RWPE2 (cell line): ENCODE measurements at places on chromosomes 2 and 18.
A peak's percentile ranks its signal among the peaks of the same experiment; 100 is the strongest.

DNA sequence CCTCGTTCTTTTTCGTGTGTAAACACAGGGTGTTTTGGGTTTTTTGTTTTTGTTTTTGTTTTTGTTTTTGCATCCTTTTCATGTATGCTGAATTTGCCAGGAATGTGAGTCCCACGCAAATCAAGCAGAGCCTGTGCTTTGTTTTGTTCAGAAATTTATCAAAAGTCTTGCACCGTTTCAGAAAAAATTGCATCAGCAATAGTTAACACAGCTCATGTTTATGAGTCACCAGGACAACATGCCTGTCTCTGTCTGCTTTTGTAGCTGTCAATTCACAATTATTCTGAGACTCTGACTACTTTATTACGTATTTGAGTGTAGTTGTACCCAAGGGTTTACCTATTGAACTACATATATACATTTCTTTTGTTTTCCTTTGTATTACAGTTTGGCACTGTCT lies 38.3 kb downstream of the MRPL44 start:
- DNase-seq = no peak

DNA sequence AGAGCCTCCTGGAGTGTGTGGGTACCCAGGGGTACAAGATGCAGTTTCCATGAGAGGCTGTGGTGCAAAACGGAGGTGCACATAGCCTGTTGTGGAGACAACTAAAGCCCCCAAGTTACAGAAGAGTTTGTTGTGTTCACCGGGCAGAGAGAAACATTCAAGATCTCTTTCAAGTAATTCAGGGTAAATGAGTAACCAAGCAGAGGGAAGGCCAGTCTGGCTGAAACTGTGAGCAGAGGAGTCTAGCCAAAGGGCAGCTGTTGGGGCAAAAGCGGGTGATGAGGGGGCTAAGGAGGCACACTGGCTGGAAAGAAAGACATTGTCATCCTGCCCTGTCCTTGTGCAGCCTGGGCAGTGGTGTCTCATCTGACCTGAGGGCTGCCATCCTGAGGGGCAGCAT lies 52.0 kb downstream of the CXCR4 start:
- DNase-seq = no peak

DNA sequence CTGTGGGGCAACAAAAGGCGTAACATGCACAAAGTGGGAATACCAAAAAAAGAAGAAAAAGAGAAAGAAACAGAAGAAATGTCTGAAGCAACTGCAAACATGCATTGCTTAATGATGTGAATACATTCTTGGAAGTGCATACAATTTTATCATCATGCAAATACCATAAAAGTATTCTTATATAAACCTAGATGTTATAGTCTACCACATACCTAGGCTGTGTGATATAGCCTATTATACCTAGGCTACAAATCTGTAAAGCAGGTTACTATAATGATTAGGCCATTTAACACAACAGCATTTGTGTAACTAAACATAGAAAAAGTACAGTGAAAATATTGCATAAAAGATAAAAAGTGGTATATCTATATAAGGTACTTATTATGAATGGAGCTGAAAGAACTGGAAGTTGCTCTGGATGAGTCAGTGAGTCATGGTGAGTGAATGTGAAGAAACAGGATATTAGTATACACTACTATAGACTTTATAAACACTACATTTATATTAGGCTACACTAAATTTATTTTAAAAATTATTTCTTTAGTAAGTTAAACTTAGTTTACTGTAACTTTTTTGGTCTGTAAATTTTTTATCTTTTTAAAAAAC lies 319.4 kb upstream of the KCNH7 start:
- DNase-seq = no peak

DNA sequence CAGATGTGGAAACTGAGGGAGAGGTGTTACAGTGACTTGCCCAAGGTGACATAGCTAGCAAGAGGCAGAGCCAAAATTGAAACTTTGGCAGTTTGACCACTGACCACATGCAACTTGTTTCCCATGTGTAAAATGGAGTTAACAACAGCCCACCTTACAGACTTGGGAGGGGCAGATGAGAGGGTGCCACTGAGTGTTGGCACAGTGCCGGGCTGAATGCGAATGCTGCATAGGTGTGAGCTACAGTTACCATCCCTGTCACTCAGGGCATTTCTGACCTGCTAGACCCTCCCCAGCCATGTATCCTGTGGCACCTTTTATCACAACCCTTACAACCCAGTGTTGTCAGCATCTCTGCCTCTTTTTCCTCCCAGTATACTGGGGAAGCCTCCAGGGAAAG lies 10.8 kb downstream of the SMARCAL1 start:
- DNase-seq = no peak

GRCh38 chr18:5286525-5286924 lies 9.0 kb downstream of the ZBTB14 start:
- DNase-seq = no peak

DNA sequence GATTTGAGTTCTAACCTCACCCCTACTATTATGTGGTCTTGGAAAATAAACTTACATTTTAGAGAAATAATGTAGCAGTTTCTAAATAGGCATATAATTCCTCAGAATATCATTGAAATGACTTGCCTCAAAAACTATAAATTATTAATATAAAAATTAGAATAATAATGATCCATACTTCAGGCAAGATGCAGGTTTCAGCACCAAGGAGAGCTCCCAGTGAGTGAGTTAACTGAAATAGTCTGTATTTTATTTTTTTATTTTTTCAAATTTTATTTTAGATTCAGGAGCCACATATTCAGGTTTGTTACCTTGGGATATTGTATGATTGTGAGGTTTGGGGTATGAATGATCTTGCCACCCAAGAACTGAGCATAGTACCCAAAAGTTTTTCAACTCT lies 472.2 kb upstream of the DCC start:
- no peak for DNase-seq

- DNase-seq = no peak
Measured at GRCh38 chr2:230796280-230796862, 68.4 kb upstream of the ITM2C start.

DNA sequence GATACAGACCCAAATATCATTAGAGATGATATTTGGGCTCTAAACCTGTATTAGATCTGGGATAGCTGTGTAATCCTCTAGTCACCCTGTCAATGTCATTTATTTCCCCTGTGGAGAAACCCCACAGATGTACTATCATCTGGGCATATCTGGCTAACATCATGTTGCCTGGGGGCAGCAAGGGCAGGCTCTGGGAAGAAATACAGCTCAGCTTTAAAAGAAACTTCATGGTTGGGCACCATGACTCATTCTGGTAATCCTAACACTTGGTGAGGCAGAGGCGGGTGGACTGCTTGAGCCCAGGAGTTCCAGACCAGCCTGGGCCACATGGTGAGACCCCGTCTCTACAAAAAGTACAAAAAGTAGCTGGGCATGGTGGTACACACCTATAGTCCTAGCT lies 282.5 kb downstream of the SLC8A1 start:
- DNase-seq = no peak

GRCh38 chr18:24915547-24915946 lies 436.4 kb downstream of the ZNF521 start:
- no peak for DNase-seq

DNA sequence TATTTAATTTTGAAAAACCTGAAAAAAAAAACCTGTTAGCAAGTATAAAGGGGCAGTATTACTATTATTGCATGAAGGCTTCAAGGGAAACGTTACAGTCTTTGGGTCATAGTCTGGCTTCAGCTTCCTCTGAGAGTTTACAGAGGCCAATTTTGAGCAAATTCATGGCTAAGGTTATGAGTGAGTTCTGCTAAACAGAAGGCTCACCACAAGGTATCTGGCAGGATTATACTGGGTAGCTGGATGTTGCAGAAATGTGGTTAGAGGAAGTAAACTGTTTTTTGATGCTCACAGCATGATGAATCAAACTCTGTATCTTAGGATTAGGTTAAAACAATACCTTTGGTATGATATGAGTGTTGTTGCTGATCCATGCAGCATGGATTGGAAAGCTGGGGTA lies 9.3 kb downstream of the MRPL19 start:
- no peak for DNase-seq

GRCh38 chr2:77005522-77005921 lies 516.7 kb downstream of the LRRTM4 start:
- DNase-seq = peak; percentile 42

DNA sequence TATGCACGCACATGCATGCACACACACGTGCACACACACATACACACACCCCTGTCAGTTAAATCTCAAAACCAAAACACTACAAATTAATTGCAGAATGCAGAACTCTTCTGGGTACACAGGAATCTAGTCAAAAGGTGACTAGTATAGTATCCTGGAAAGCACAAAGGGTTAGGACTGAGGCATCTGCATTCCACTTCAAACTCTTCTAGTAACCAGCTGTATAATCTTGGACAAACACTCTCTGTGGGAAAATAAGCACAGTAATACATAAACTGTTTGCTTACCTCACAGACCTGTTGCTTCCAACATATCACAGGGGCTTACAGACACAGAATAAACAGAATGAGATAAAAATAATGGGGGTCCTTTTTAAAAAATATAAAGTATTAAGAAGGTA lies 49.1 kb downstream of the TTC21B start:
- DNase-seq = no peak

DNA sequence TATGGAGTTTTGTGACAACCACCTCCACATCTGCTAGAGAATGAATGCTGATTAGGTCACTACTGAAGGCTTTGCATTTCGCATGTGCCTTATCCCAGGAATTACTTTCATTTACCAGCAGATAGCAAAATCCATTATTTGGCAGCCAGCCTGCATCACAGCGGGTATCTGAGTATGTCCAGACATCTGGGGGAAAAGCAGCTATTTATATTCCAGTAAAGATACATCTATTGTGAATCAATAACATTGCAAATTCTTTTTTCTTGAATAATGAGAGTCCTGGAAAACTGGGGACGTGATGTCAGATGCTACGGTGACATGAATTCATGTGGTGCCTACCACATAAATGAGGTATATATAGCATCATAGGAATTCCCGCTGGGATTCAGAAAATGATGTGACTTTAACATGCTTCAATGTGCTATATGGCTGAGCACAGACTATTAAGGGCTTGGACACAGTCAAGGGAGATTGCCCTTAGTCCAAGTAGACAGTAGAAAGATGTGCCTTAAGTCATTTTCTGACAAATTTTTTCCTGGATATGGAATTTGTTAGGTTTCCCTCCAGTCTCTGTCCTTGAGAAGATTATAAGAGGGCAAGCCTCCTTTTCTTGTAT lies 84.2 kb upstream of the CD302 start:
- DNase-seq = no peak

DNA sequence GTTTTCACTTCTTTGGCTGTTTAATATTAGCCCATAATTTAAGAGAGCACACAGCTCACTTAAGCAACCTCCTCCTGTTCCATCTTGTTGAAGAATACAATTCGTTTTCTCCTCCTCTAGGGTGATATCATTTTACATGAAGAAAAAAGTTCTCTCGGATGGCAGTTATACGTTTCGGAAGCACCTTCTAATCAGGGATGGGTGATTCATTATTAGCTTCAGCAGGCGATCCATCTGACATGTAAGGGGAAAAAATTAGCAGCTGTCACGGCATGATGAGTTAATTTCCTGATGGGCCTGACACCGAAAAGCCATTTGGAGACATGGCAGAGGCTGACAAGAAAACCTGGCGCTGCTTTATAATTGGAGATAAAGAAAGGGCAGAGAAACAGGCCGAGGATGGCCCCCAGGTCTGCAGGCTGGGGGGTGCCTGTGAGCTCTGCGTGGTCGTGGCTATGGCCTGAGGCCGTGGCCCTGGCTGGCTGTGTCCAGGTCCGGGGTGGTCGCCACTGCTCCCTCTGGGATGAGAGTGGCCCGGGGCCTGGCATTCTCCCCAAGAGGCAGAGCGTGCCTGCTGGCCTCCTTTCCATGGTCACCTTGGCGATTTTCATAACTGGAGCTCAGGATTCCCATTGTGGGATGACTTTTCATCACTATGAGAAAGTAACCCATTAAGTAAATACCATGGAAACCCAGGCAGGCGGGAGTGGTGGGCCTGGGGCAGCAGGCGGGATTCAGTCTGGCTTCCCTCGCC lies 140.1 kb downstream of the PTGR3 start:
- DNase-seq = no peak

DNA sequence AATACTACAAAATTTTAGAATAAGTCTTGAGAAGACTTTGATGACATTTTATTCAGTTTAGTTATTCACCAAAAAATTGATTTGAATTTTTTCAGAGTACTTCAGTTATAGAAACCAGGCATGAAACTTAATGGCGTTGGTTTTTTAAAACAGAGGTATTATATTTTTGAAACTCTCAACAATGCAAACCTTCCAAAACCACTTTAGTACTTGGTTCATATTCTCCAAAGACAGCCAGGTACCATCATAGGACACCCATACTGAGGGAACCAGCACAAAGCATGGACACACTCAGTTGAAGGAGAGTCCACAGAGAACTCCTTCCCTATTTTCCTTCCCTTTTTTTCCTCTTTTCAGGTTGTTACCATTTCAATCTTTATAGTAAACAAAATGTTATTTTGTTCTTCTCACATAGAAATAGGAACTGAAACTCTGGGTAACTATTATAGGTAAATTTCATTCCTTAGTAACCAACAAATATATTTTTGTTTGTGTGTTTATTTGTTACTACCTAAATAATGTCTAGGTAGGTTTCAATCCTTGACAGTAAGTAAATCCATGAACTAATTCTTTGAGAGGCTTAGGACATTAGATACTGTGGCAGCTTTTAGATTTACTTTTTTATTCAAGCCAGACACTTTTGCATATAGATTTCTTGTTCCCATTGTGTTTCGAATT lies 95.8 kb downstream of the TMEFF2 start:
- DNase-seq = no peak

- no peak for DNase-seq
Measured at GRCh38 chr18:26271917-26272549, 45.8 kb downstream of the TAF4B start.

DNA sequence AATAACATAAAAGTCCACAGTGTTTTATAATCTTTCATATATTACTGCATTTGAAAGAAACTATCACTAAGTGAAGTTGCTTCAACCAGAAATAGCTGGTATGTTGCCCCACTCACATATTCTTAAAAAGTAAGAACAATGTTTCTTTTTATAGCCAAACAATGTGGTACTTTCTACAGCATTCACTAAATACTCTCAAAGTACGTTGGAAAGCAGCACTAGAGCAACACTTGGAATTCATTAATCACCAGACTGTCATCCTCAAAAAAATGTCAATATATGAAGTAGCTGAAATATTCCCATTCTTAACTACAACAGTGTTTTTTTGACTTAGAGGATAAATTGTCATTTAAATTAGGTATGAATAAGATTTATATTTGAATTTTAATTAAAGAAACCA lies 32.8 kb downstream of the COBLL1 start:
- DNase-seq = no peak

GRCh38 chr2:172751564-172751963 lies 15.9 kb downstream of the RAPGEF4 start:
- no peak for DNase-seq

GRCh38 chr2:121451398-121451797 lies 79.3 kb upstream of the RNU4ATAC start:
- DNase-seq = no peak

DNA sequence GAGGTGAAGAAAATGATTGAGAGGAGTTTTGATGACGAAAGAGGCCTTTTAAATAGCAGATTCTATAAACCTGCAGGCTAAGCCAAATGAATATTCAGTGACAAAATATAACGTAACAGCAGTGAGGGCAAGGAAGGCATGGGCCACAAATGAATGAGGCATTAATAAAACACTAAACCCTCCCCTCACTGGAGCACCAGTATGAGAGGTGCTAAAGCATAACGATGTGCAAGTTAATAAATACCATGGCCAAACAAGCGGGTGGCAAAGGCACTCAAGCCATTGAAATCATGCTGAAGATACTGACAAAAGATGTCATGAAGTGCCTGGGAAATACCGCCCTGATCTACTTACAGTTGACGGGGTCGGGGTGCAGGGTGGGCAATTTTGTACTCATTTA lies 30.2 kb upstream of the LONRF2 start:
- no peak for DNase-seq
